ENCODE measurements at places on chromosomes 3 and 15.

GRCh38 chr15:37933666-37934065 lies 774 bp upstream of the TMCO5A start:
- no peak for DNase-seq

DNA sequence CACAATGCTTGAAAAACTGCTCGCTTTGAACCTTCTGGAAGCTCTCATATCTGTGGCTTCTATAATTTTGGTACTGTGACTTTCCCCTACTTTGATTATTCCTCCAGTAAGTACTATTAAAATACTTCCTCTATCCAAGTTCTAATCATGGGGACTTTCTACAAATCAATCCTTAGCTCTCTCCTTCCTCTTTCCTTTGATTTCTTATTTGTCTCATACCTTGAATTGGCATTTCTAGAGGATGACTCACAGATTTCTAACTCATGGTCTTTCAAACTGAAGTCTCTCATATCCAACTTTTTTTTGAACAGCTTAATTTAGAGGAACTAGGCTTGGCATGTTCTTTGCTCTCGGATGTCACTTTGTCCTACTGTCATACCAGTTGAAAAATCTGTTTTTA lies 241.8 kb downstream of the TBC1D5 start:
- no peak for DNase-seq

GRCh38 chr3:155528579-155528978 lies 216.3 kb downstream of the PLCH1 start:
- no peak for DNase-seq

GRCh38 chr3:169213956-169214355 lies 449.6 kb downstream of the MECOM start:
- no peak for DNase-seq

DNA sequence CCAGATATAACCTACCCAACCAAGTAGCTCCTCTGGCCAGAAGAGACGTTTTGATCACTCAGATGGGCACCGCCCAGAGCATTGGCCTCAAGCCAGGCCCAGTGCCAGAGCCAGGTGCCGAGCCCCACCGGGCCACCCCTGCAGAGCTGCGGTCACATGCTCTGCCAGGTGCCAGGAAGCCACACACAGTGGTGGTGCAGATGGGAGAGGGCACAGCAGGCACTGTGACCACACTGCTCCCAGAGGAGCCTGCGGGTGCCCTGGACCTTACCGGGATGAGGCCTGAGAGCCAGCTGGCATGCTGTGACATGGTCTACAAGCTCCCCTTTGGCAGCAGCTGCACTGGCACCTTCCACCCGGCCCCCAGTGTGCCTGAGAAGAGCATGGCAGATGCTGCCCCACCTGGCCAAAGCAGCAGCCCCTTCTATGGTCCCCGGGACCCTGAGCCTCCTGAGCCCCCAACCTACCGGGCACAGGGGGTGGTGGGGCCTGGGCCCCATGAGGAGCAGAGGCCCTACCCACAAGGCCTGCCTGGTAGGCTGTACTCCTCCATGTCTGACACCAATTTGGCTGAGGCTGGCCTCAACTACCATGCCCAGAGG lies 19.1 kb upstream of the APEH start:
- no peak for DNase-seq

DNA sequence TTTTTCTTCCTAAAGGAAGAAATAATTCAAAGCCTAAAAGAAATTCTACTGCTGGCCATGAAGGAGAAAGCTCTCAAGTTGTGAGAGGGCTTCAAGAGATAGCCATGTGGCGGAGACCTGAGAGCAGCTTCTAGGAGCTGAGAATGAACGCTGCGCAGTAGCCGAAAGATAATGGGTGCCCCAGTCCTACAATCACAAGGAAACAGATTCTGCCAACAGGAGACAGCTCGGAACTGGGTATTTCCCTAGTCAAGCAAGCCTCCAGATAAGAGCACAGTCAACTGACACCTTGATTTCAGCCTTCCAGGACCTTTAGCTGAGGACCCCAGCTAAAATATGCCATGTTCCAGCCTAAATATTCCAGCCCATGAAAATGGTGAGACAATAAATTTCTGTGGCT lies 824.1 kb downstream of the FHIT start:
- DNase-seq, result no peak

DNA sequence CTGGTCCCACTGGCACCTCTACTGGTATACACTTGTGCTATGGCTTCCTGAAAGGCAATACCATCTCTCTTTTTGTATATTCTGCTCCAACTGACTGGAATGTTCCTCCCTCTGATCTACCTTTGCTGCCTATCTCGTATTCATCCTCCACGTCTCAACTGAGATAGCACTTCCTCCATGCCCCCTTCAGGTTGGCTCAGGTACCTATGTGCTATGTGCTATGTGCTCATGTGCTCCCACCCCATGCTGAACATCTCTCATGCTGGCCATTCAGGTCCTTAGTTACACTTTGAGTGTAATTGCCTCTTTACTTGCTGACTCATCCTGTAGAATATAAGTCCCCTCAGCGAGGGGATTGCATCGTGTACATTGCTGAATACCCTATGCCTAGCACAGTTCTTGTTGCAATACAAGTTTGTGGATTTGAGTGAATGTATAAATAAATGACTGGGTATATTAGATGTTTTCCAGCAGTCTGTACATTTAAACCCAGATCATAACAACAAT lies 156.9 kb downstream of the SOX2 start:
- no peak for DNase-seq

GRCh38 chr15:31964586-31965307 lies 65.6 kb upstream of the CHRNA7 start:
- DNase-seq, result no peak

- DNase-seq, result no peak
Observed at GRCh38 chr3:51380601-51381332, 4.3 kb upstream of the MANF start.

- DNase-seq, result no peak
Observed at GRCh38 chr3:76585794-76586392, 454.0 kb upstream of the ROBO2 start.

DNA sequence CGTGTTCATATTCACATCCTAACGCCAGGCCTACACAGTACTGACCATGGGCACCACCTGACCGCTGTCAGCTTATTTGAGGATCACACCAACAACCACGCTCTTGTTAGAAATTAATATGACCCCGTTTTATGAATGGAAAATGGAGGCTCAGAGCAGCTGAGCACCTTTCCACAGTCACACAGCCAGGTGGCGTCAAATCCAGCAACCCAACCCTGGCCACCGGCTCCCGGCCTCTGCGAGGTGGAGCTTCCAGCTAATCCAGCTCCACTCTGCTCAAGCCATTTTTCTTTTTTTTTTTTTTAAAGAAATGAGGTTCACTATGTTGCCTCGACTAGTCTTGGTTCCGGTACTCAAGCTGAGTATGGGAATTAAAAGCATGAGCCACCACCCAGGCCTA lies 41.3 kb downstream of the RPN1 start:
- DNase-seq, result no peak

- DNase-seq, result no peak
Observed at GRCh38 chr15:62094388-62094787, 27.6 kb downstream of the C2CD4A start.

DNA sequence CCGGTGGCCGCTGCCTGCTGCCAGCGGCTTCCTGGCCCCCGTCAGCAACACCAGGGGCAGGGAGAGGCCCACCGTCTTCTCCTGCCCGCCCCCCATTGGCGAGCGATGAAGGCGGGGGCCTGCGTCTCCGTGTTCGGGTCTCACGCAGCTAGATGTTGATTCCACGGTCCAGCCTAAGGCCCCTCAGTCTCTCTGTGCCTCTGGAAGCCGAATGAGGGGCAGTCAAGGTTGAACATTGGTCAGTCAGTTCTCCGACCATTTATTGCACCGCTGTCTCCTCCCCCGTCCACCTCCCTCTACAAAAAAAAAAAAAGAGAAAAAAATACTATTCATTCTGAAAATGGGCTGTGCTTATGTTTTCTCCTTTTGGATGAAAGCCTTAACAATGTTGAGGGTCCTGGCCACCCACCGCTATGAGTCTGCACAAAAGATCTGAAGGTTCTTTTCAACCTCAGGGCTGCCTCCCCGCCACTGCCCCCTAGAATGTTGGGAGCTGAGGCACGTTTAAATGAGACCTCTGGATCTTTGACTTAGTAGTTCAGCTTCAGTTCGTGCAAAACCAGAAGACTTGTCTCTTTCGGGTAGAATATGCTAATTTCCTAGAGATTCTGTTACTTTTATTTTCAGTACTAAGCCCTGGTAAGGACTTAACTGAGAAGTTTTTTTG lies 736 bp downstream of the IREB2 start:
- DNase-seq, result no peak

- DNase-seq, result peak; percentile 23
Observed at GRCh38 chr3:34683851-34684250, 885.4 kb downstream of the PDCD6IP start.

DNA sequence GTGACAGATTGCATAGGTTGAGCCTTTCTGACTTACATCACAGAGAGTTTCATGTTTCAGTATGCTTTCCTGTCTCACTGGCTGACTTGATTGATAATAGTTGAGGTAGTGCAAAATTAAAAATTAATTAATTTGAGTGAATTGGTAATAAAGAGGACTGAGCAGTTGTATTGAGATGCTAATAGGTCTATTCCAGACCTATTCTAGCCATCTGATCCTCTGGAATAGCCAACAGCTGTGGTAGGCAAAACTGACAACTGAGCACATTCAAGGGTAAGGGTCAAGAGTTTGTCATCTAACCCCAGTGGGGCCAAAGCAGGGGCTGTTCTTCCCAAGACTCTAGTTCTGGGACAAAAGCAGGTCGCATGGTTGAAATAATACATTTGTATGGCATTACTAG lies 132.4 kb downstream of the EPHA3 start:
- DNase-seq, result no peak

GRCh38 chr3:156533205-156533604 lies 21.7 kb downstream of the SSR3 start:
- DNase-seq, result no peak

- DNase-seq, result no peak
Observed at GRCh38 chr15:58420579-58421043, 11.2 kb upstream of the LIPC start.

- no peak for DNase-seq
Observed at GRCh38 chr15:98651581-98652220, 3.4 kb downstream of the IGF1R start.

DNA sequence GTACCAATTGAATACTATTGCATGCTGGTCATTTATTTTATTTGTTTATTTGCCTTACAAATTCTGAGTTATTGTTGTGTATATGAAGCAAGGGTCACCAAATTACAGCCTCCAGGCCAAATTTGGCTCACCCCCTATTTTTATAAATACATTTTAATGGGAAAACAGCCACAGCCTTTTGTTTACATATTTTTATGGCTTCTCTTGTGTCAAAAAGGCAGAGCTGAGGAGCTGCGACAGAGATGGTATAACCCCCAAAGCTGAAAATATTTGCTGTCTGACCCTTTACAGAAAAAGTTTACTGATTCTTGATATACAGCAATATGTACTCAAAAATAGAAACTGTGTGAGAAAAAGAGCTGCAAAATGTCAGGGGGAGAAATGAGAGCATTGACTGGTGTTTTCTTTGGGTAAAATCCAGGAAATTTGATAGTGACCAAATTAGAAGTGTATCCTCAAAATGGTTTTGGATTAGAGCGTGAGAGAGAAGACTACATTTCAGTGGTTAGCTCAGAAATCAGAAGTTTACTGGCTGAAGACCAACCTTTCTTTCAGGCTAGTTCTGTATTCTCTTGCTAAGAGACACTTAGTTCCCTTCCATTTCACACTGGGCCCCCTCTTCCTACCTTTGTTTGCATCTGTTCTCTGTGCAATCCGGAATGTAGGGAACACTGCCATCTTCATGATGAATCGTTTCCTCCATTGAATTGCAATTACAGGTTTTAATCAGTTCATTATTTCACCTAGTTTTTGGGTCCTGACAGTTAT lies 757.8 kb downstream of the AGBL1 start:
- DNase-seq, result peak; percentile 43

DNA sequence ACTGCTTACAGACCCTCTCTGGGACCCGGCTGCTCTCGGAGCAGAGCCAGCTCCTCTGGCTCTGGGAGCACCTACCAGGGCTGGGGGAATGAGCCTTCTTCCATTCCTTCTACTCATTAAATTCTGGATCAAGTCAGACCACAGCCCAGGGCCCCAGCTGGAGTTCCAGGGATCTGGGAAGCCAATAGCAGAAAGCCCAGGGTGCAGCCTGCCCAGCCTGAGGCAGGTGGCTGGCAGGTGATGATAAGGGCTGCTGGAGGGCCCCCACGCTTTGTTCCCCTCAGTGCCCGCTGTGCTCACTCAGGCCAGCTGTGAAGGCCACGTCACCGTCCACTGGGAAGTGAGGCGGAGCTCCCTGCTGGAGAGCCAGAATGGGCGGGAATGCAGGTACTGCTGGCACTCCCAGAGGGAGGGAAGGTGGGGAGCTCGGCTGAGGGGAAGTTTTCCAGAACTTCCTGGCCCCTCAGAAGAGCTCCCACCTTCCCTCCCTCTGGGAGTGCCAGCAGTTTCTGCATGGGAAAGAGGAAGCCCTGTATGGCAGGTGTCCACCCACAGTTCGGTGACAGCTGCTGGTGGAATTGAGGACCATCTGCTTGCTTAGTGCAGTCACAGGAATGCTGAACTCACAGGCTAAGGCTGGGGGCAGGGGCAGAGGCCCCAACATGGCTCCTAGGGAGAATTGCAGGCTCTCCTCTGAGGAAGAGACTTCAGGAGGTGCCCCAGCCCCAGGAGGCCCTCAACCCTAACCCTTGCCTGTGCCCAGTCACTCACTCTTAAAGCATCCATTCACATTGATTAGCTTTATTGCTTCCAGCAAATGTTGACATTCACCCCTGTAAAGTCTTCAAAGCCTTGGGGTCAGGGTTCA lies 12.6 kb upstream of the RTP3 start:
- no peak for DNase-seq

DNA sequence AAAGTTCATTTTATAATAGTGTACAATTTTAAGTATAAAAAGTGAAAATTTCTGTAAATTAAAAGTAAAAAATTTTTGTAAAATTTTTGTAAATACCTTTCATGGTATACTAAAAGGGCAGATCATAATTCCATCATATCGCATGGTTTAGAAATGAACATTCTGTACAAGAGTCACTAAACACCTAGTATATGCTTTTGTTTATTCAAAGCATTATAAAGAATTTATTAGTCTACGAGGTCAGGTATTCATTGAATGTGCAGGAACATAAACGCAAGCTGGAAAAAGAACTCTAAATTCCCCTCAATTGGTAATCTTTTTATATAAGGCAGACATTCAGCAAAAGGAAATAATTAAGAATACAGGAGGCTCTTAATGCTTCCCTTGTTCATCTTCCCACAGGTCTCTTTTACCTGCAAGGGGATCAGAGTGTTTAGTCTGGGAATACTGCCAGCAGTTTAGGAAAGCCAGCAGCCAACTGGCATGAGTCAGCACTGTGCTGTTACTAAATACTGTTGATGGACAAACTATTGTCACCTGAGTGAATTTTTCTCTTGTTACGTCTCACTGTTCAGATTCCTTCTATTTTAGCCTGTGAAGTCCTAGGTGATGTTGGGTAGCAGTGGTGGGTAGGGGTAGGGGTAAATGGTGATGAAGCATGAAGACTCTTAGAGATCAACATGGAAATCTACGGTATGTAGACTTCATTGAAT lies 70.1 kb downstream of the UQCC5 start:
- no peak for DNase-seq

DNA sequence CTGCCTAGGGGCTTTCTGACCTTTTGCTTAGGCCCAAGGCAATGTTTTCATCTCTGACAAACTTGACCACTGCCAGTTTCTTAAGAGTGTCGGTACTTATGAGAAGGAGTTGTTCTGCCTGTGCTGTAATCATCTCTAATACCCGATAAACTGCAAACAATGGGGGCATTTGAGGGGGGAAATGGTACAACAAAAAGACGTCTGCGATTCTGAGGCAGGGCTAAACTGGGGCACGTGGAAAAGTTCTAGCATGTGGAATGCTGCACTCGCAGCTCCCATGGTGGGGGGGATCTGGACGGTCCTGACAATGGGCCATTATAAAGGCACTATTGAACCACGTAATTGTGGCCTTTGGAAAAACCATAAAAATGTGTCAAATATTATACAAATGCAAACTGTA lies 73.1 kb upstream of the SAMMSON start:
- no peak for DNase-seq

All from muscle of arm (tissue), 14 donors.